ENCODE measurements at places on chromosomes 2 and 18.

DNA sequence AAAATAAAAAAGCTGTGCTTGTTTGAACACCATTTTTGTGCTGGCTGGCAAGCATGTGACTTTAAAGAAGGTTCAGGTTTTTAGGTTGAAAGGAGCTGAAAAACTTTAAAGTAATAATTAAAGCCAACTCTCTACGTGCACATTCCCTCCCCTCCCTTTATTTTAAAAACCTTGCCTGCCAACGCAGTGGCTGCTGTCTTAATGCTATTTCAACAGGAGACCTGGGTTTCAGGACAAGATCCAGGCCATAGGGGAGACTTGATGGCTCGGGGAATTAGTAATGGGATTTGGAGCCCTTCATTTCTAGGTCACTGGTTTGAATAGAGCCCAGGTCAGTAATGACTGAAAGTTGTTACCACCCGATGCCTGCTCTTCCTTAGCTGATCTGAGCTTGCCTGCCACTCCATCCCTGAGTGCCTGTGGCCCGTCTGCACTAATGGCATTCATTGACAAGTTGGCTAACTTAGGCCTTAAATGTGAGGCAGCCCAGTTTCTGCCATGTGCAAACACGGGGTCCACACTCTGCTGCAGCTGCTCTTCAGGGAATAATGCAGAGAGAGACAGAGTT, 1233.2 kb upstream of the ZEB2 start:
- DNase-seq: no peak

DNA sequence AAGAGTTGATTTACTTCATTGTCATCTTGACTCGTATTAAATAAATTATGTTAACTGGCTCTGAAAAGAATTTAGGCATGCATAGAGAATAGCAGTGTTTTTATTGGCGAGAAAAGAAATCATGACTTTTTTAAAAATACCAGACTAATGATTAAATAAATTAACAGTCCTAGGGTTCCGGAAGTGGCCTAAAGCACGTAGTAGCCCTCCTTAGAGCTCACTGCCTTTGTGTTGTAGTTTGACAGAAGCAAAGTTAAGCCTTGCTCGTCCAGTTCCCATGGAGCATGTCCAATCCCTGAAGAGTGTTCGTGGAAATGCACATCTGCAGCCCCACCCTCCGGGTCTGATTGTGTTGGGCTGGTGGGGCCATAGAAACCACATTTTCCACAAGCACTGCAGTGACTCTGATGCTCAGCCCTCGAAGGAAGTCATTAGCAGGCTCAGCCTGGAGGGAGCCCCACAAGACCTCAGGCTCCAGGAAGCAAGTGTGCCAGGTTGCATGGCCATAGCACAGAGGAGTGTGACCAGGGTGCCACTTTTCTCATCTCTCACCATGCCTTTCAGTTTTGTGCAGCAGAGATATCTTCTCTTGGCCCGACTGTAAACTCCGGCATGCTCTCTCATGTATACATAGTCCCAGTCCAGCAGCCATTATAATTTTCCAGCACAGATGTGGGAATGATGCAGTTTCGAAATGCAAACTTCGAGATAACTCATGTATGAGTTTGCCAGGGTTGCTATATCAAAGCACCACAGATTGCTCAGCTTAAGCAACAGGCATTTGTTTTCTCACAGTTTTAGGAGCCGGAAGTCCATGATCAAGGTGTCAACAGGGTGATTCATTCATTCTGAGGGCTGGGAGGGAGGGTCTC, 188.6 kb upstream of the SH3BP4 start:
- no peak for DNase-seq

DNA sequence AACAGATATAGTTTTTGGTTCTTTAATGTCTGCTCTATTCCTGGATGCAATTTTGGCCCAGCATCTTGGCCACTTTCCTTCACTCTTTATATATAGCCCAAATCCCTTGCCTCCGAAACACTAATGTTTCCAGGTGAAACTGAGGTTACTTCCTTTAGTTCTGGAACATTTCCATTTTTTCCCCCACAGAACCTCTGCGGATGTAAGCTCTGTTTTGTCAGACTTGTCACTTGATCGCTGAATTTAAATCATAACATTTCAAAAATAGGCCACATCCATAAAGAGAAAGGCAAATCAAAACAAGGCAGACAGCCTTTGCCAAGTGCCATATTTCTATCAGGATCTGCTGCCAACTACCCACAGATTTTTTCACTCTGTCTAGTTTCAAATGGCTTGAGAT, 115.1 kb downstream of the ANKRD44 start:
- no peak for DNase-seq

GRCh38 chr2:122885436-122885835, 1130.0 kb downstream of the TSN start:
- no peak for DNase-seq

- no peak for DNase-seq
Observed at GRCh38 chr18:49525981-49526380, 35.9 kb upstream of the LIPG start.

DNA sequence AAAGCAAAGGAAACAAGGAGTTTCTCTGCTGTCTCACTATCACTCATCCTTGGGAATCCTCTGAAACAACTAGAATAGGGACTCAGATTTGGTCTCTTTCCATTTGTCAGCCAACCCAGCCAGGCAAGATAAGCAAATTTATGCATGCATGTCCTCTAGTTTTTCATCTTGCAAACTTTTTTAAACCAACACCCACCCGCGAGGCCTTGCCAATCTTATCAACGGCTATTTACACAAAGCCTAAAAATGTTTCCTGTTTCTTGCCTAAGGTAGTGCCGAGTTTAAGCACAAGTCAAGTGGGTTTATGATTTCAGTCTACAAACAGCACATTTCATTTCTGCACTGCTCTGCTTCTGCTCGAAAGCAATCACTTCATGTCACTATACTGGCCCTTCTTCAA, 240.9 kb downstream of the STK39 start:
- DNase-seq: no peak

- DNase-seq: no peak
Observed at GRCh38 chr2:24272161-24272802, 88.1 kb downstream of the ITSN2 start.

GRCh38 chr18:22185273-22185672, 15.9 kb downstream of the GATA6 start:
- DNase-seq: no peak

- no peak for DNase-seq
Observed at GRCh38 chr2:29261003-29261402, 145.8 kb downstream of the CLIP4 start.

GRCh38 chr2:140154271-140154670, 1374.1 kb upstream of the NXPH2 start:
- no peak for DNase-seq

DNA sequence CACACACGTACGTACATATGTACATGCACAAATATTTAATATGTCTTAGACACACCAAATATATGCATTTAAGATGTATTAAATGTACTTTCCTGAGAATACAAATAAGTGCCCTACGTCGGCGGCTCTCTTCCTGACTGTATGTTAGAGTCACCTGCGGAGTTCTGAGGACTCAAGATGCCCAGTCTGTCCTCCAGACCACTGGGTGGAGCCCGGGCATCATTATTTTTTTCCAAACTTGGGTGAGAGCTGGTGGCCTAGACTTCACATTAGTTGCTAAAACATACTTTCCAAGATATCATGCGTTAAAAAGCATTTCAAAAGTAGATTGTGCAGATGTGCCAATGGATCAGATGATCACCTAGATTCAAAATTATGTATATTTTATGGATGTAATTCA, 2.9 kb downstream of the IL18R1 start:
- DNase-seq: no peak

- DNase-seq: no peak
Observed at GRCh38 chr2:200625282-200625681, 39.5 kb downstream of the AOX1 start.

DNA sequence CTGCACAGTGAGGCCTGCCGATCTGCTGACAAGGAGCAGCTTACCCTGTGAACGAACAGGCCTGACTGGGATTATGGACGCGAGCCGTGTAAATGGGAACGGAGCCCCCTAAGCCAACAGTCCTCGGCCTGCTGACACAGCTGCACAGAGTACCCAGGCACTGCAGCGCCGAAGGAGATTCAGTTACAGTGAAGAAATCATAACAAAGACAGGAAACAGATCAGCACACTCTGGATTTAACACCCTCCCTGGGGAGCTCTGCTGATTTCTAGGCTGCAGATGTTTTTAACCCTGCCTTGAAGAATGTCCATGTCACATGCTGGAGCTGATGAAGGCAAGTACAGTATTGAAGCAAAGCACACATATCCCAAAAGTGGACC, 43.4 kb downstream of the COLEC12 start:
- no peak for DNase-seq

GRCh38 chr18:36066686-36067054, 689 bp downstream of the RPRD1A start:
- no peak for DNase-seq

DNA sequence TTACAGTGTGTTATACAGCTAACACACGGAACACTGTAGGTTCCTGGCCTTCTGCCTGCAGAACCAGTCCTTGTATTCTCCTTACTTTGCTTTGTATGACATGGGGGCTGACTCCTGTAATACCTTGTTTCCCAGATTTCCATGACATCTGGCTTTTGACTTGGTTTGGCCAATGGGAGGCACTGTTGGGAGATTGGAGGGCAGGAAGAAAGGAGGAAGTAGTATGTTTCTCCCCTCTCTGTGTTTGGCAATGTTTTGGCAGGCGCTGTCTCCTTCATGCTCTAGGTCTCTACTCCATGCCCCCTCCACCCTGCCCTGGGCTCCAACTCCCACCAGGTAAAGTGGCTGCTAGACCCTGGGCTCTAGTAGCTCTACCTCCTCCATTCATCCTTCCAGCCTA, 331.1 kb upstream of the SLC14A2 start:
- no peak for DNase-seq

GRCh38 chr2:216416571-216417307, 4.5 kb downstream of the SMARCAL1 start:
- DNase-seq: no peak

DNA sequence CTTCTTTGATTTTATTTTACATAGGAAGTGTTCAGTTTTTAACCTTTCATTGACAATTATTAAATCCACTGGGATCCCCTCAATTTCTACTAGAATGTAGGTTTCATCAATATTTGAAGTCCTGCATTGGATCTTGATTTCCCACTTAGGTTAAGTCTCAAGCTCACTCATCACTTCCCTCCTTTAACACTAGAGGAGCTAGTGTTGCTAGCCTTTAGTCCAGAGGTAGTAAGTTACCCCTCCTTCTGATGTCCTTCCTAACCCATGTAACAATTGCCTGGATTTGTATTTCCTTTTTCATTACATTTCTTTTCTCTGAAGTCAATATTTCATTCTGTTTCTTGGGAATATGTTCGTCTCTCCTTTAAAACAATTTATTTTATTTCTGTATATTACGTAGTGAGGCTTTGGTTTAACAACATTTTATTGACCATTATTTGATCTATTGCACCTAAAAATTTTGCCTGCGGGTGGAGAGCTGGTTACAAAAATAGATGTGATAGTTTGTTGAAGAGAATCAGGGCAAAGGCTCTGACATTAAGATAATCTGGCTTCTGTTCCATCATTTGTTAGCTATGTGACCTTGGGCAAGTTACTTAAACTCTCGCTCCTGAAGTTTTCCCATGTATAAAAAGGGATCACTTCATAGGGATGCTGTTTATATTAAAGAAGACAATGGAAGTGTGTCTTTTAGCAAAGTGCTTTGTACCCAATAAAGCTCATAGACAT, 833.0 kb downstream of the SLC4A3 start:
- DNase-seq: no peak
